CD8-positive, alpha-beta memory T cell (primary cell): ENCODE measurements at places on chromosomes 6 and 20. TPM values are rescaled to one million over a fixed set of nuclear protein-coding genes. Genes with fewer than 3 reads are reported as not detected.

F13A1 gene
- total RNA-seq: 0.42 TPM

SPEF1 gene
- 0.13 TPM for total RNA-seq

CDH26 gene
- total RNA-seq: 0.91 TPM

SPTLC3 gene
- not detected for total RNA-seq

SLC22A3 gene
- not detected for total RNA-seq

GRIK2 gene
- not detected for total RNA-seq

PI3 gene
- total RNA-seq: 0.42 TPM

NKAIN4 gene
- total RNA-seq: not detected

DNA sequence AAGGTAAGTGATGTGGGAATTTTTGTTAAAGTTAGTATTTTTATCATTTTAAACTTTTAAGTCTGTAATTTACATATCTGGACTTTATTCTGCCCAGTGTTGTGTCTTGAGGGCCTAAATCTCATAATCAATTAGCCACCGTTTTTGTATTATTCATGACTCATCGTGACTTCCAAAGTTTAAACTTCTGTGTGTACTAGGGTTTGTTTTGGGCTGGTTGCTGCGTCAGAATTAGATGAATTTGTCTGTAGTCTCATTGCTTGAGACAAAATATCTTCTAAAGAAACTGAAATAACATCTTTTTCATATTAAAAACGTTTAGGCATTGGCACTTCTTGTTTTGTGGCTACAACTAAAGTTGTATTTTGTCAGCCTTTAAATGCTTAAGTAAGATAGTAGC lies 41.3 kb downstream of the CDYL start:
- DNase-seq: no peak

- DNase-seq: no peak
These were observed 183.6 kb downstream of the JARID2 start for GRCh38 chr6:15429141-15430110.

GRCh38 chr6:97361286-97361685 lies 78.3 kb upstream of the MMS22L start:
- DNase-seq: no peak

DNA sequence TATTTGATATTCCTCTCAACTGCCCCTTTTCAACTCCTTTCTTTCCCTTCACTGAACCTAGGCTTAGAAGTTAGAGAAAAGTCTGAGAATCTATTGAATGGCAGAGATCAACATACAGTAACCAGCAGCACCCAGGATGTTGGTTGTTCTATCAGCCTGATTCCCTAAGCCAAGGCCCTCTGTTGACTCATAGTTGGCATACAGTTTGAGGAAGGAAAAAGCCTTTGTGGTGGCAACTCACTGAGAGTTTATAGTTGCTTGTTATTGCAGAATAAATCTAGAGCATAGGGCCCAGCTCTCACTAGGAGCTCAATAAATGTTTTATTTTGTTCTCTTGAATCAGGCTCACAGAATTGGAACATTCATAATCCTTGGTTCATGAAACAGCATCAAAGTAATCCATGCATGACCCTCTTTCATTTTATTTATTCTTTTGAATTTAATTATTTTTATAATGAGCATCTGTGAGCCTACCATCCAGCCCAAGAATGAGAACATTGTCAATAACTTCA lies 119.1 kb upstream of the ADGRF1 start:
- no peak for DNase-seq

- DNase-seq: no peak
These were observed 16.0 kb downstream of the SMPDL3A start for GRCh38 chr6:122804962-122805485.

DNA sequence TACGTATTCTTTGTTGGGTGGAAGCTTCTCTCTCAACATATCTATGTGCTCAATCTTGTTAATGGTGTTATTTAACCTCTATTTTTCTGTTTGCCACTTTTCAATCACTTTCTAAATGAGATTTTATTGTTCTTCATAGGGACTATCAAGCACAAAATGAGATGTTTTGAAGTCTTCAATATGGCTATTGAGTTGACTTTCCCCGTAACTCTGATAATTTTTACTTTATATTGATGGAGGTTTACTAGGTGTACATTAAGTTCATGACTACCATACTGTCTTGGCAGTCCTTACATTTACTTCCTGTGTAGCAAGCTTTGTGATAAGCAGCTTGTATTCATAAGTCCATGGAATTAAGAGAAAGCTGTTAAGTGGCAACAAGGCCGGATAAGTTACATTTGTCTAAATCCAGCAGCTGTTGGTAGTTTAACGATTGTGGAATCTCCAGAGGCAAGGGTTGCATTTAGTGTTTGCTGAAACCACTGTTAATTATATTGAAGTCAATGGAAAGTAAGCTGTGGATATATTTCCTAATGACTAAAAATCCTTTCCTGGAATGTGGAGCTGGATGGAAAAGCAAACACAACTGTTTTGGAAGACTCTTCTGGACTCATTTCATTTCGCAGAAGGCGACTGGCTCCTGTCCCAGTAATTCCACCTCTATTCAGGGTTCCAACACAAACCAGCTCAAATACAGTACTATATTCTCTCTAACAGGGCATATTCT lies 57.3 kb upstream of the SMIM29 start:
- DNase-seq: no peak

GRCh38 chr20:57108742-57109570 lies 157.5 kb downstream of the BMP7 start:
- no peak for DNase-seq
